ENCODE measurements at places on chromosomes 2 and 18. TPM values are rescaled to one million over a fixed set of nuclear protein-coding genes. Genes with fewer than 3 reads are reported as not detected.

GRCh38 chr2:132652474-132652873, 17.5 kb downstream of the LYPD1 start:
- H3K36me3 ChIP-seq, result no peaks in the 10 kb centered on the region
- no peaks in the 10 kb centered on the region for H3K4me1 ChIP-seq
- no peak for DNase-seq
- no peak overlapping the region for H3K27ac ChIP-seq

- H3K36me3 ChIP-seq, result no peaks in the 10 kb centered on the region
- no peak overlapping the region for H3K27ac ChIP-seq
- H3K4me3 ChIP-seq, result peak overlapping the region; percentile 62
- H3K27me3 ChIP-seq, result peaks cover 48% of the 10 kb centered on the region
- DNase-seq, result no peak
Measured at GRCh38 chr2:66574701-66575624, 140.0 kb downstream of the MEIS1 start.

DNA sequence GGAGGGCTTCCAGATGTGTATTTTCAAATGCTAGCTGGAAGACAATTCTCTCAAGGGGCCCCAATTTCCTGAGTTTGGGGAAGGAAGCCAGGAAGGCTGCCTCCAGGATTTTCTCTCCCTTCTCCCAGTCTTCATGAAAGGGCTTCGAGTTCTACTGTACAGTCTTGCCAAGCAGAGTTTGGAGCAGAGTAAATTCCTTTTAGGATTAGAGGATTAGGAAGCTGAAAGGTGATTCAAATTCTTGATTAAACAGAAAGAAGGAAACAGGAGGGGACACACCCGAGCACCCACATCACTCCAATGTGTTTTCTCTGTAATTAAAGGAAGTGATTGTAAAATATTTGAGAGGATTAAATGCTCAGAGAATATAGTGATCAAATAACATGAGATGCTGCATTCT, 217.8 kb downstream of the SETBP1 start:
- no peaks in the 10 kb centered on the region for H3K4me1 ChIP-seq
- no peak overlapping the region for H3K27ac ChIP-seq
- DNase-seq, result no peak
- H3K36me3 ChIP-seq, result no peaks in the 10 kb centered on the region

DNA sequence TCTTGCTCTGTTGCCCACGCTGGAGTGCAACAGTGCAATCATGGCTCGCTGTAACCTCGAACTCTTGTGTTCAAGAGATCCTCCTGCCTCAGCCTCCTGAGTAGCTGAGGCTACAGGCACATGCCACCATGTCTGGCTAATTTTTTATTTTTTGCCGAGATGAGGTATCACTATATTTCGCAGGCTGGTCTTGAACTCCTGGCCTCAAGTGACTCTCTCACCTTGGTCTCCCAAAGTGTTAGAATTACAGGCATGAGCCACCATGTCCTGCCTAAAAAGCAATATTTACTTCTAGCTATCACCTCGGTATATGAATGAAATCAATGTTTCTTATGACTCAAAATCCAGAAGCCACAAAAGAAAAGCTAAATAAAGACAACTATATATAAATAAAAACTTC, 2.2 kb downstream of the BUB1 start:
- no peak overlapping the region for H3K4me3 ChIP-seq
- no peaks in the 10 kb centered on the region for H3K36me3 ChIP-seq
- H3K27ac ChIP-seq, result peak overlapping the region; percentile 1
- H3K4me1 ChIP-seq, result peaks cover 31% of the 10 kb centered on the region
- peaks cover 10% of the 10 kb centered on the region for H3K27me3 ChIP-seq

DNA sequence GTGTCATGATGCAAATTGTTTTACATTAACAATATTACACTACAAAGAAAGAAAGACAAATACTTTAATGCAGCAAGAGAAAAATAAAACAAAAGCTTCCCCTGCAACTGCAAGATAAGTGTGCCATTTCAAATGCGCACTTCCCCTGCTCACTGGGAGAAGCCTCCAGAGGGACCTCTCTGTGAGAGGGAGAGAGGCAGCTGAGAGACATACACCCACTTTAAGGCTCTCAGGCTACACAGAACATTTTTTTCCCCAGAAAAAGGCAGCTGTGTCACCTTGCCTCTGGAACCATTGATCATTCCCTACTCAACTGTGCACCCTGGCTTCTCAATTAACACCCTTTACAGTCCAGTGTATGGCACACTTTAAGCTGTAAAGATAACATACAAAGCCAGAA, 75.2 kb downstream of the DPP4 start:
- peak overlapping the region; percentile 17 for H3K27ac ChIP-seq
- H3K36me3 ChIP-seq, result peaks cover 20% of the 10 kb centered on the region
- no peaks in the 10 kb centered on the region for H3K27me3 ChIP-seq
- peaks cover 31% of the 10 kb centered on the region for H3K4me1 ChIP-seq
- H3K4me3 ChIP-seq, result no peak overlapping the region
- no peak for DNase-seq

DNA sequence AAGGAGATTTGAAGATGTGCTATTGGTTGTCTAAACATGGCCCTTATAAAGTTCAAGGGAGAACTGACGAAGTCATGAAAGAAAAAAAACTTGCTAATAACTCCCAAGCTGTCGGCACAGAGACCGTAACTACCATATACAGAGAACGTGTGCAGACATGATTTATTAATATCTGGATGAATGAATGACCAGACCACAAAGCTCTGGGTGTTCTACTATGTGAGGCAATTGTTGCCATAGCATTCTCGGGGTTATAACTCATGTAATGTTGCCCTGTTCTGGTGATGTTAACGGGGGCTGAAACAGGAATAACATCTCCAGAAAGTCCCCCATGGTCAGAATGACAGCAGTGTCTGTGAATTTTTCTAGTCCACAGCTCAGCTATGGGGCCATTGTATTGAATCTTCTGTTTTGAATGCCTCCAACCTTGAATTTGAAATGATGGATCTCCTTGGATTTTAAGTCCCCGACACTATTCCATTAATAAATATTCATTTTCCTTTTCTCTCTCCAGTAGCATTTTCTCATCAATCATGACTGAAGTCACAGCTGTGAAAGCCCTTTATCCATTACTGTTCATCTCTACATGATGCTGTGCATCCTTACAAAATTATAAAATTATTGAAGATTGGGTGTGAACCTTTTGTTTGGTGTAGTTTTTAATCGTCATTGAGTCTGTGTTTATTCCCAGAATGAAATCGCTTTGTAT, 483.4 kb upstream of the KLHL29 start:
- H3K36me3 ChIP-seq, result no peaks in the 10 kb centered on the region
- no peaks in the 10 kb centered on the region for H3K27me3 ChIP-seq
- no peaks in the 10 kb centered on the region for H3K4me1 ChIP-seq
- no peak for DNase-seq

GRCh38 chr2:95552911-95553310, 38.9 kb upstream of the TRIM43 start:
- no peaks in the 10 kb centered on the region for H3K36me3 ChIP-seq
- H3K4me1 ChIP-seq, result no peaks in the 10 kb centered on the region
- H3K27ac ChIP-seq, result no peak overlapping the region
- no peak overlapping the region for H3K4me3 ChIP-seq
- no peak for DNase-seq

- H3K4me3 ChIP-seq, result no peak overlapping the region
- DNase-seq, result no peak
- no peaks in the 10 kb centered on the region for H3K36me3 ChIP-seq
- H3K4me1 ChIP-seq, result no peaks in the 10 kb centered on the region
Measured at GRCh38 chr2:32863803-32864202, 83.0 kb upstream of the LTBP1 start.

DNA sequence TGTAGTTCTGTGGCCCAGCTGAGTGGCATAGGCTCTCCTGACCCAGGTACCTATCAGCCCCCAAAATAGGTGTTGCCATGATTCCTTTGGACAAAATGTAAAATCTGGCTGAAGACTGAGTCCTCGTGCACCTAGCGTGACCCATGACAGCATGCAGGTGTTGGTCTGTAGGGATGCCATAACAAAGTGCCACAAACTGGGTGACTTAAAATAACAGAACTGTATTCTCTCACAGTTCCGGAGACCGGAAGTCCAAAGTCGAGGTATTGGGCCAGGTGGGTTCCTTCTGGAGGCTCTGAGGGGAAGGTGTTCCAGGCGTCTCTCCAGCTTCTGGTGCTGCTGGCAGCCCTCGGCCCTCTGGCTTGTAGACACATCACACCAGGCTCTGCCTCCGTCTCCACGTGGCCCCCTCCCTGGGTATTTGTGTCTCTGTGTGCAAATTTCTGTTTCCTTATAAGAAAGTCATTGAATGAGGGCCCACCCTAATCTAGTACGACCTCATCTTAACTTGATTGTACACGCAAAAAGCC, 34.5 kb downstream of the LRRFIP1 start:
- no peaks in the 10 kb centered on the region for H3K36me3 ChIP-seq
- no peak for DNase-seq
- H3K4me1 ChIP-seq, result peaks cover 4% of the 10 kb centered on the region
- H3K27ac ChIP-seq, result no peak overlapping the region
- H3K4me3 ChIP-seq, result no peak overlapping the region
- H3K27me3 ChIP-seq, result peaks cover 35% of the 10 kb centered on the region

GRCh38 chr2:180187611-180188010, 180.5 kb upstream of the CWC22 start:
- H3K4me1 ChIP-seq, result no peaks in the 10 kb centered on the region
- no peak for DNase-seq
- H3K27me3 ChIP-seq, result no peaks in the 10 kb centered on the region
- H3K27ac ChIP-seq, result no peak overlapping the region
- no peak overlapping the region for H3K4me3 ChIP-seq

DNA sequence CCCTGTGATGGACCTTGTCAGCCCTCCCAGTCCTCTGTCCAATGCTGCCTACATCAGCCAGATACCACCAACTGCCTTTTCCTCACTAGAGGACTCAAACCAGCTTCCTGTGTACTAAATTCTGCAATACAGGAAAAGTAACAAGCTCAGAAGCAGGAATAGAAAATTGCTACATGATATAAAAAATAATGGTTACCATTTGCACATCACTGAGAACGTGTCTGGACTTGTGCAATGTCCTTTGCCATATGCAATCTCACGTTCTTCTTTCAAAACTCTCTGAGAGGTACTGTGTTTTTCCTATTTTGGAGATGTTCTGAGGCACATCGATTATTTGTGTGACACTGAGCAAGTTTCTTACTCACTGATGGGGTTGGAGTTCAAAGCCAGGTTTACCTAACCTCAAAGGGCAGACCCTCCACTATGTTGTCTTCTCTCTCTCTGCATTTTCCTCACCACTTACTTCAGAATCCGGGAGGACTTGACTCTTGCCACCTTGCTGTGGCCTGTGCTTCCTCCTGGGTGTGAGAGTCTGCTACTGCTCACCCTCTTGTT, 12.1 kb downstream of the UPP2 start:
- no peak for DNase-seq
- no peaks in the 10 kb centered on the region for H3K36me3 ChIP-seq
- no peaks in the 10 kb centered on the region for H3K27me3 ChIP-seq
- H3K27ac ChIP-seq, result no peak overlapping the region
- H3K4me3 ChIP-seq, result no peak overlapping the region

DNA sequence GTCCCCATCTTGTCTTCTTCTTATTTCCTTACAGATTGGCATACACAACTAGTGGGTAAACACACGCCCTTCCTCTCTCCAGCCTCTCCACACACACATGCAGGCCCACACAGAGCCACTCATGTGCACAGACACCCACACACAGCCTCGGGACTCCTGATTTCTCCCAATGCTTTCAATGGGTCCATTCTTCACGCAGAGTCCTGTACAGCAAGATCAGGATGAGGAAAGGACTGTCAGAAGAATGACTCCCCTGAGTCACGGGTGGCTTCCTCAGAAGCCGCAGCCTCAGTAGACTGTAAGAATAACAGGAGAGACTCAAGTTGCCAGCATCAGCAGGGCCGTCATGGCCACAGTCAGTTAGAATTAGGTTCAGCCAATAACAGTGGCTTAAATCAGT, 109.1 kb upstream of the GLI2 start:
- peaks cover 22% of the 10 kb centered on the region for H3K27me3 ChIP-seq
- no peak for DNase-seq
- H3K4me1 ChIP-seq, result no peaks in the 10 kb centered on the region
- H3K27ac ChIP-seq, result no peak overlapping the region

DNA sequence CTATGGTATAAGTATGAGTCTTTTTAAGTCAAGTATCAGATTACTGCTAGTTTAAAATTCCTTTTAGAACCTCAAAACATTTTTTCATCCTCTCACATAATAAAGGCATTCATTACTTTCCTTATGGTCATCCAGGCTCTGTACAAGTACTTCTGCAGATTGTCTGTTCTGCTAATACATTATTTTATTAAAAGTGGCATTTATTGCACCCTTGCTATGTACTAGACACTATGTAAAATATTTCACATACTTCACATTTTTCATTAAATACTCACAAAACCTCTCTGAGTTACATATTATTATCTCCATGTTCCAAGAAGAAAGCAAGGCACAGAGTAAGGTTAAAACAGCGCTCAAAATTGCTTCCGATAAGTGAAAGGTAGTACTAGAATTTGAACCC, 84.1 kb downstream of the RAPH1 start:
- H3K4me1 ChIP-seq, result no peaks in the 10 kb centered on the region
- H3K27ac ChIP-seq, result no peak overlapping the region
- no peaks in the 10 kb centered on the region for H3K27me3 ChIP-seq

GRCh38 chr18:4245456-4245855, 209.7 kb downstream of the DLGAP1 start:
- no peak overlapping the region for H3K4me3 ChIP-seq
- no peaks in the 10 kb centered on the region for H3K36me3 ChIP-seq
- no peaks in the 10 kb centered on the region for H3K4me1 ChIP-seq
- no peak overlapping the region for H3K27ac ChIP-seq

DNA sequence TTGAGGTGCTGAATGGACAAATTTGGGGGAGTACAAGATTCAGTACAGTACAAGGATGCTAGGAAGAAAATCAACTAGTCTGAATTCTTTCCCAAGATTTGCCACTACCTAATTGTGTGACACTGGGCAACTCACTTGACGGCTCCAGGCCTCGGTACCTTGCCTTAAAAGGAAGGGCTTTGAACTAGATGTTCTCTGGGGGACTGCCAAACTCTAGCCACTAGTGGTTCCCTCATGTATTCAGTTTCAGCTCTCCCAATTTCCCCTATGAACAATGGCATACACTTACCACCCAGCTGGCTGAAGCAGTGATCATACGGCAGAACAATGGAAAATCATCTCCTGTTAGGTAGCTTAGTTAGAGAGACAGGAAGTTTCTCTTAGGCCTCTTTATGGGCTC, 73.4 kb downstream of the VWC2L start:
- H3K27ac ChIP-seq, result no peak overlapping the region
- H3K27me3 ChIP-seq, result no peaks in the 10 kb centered on the region
- no peaks in the 10 kb centered on the region for H3K4me1 ChIP-seq
- no peak overlapping the region for H3K4me3 ChIP-seq
- H3K36me3 ChIP-seq, result no peaks in the 10 kb centered on the region

DNA sequence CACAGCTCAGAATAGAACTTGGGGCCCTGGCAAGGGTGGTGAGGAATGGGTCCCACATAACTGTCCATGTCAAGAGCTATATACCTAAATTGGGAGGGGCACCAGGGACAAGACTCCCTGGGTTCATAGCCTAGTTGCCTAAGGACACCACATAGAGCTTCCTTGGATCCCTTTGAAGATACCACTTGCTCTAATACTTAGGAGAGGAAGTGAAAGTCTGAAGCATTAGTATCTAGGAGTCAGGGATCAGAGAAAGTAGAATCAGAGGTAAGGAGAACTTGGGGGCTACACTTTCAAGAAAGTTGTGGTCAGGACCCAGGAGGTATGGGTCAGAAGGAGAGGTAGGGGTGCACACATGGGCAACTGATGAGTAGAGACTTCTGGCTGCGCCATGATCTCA, 318.2 kb upstream of the SLC39A10 start:
- H3K36me3 ChIP-seq, result no peaks in the 10 kb centered on the region
- H3K4me3 ChIP-seq, result no peak overlapping the region
- H3K27me3 ChIP-seq, result no peaks in the 10 kb centered on the region
- DNase-seq, result no peak

The ALK gene
- not detected for total RNA-seq

The CLEC4F gene
- total RNA-seq, result not detected

The VIT gene
- not detected for total RNA-seq

The CD8B2 gene
- 1.7 TPM for total RNA-seq

The CAPN13 gene
- not detected for total RNA-seq

The MSH2 gene
- total RNA-seq, result 22.9 TPM

The MAB21L4 gene
- total RNA-seq, result not detected
